Activated T-cell treated with anti-CD3 and anti-CD28 coated beads, Interleukin-2, amount 50 U/mL, for 4 hours (primary cell): ENCODE measurements at places on chromosomes 1 and 21. TPM values are rescaled to one million over a fixed set of nuclear protein-coding genes. Genes with fewer than 3 reads are reported as not detected.

The AMY1A gene
- total RNA-seq, result not detected

The AVPR1B gene
- total RNA-seq, result not detected

The PIK3R3 gene
- total RNA-seq, result 1.3 TPM

The DMBX1 gene
- not detected for total RNA-seq

The C1orf185 gene
- not detected for total RNA-seq

The FAM72C gene
- total RNA-seq, result 1.9 TPM

The C8B gene
- total RNA-seq, result not detected

The CFAP141 gene
- not detected for total RNA-seq

The CASQ1 gene
- not detected for total RNA-seq

The DNTTIP2 gene
- total RNA-seq, result 141 TPM

The OLIG2 gene
- total RNA-seq, result not detected

The CCDC181 gene
- total RNA-seq, result 0.16 TPM

The KRTAP13-4 gene
- total RNA-seq, result not detected

The NR5A2 gene
- total RNA-seq, result 0.08 TPM

The THEM5 gene
- total RNA-seq, result not detected

The CFHR2 gene
- total RNA-seq, result not detected

The CD34 gene
- 0.20 TPM for total RNA-seq

The FASLG gene
- total RNA-seq, result 47.4 TPM

The CLIC4 gene
- total RNA-seq, result 26.0 TPM

- no peak for DNase-seq
Measured at GRCh38 chr1:205028924-205029323, 14.1 kb upstream of the CNTN2 start.

GRCh38 chr1:62810420-62811274, 26.7 kb downstream of the ATG4C start:
- no peak for DNase-seq

DNA sequence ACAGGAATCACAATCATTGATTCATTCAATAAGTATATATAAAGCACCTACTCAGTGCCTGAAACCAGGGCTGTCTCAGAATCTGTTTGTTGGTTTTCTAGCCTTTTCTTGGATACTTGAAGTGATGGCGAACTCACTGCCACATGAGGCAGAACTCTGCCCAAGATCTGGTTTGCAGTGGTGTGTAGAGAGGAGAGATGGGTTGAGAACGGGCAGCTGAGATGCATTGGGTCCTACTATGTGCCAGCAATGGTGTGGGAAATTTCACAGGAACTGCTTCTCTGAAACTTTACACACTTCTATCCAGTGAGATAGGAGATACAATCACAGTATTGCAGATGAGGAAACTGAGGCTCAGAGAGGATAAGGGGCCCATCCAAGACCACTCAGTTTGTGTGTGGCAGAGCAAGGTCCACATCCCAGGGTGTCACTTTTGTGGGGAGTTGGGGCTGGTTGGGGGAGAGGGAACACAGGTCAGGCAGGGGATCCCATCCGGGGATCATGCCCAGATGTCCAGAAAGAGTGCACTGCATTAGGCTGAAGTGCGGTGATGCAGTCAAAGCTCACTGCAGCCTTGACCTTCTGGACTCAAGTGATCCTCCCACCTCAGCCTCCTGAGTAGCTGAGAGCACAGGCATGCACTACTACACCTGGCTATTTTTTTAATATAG, 83.7 kb upstream of the IFFO2 start:
- no peak for DNase-seq

- DNase-seq, result no peak
Measured at GRCh38 chr1:248670003-248670402, 14.7 kb upstream of the OR2T27 start.

- no peak for DNase-seq
Measured at GRCh38 chr1:87134061-87134460, 194.6 kb upstream of the LMO4 start.

GRCh38 chr1:190046231-190046630, 431.4 kb downstream of the BRINP3 start:
- no peak for DNase-seq

DNA sequence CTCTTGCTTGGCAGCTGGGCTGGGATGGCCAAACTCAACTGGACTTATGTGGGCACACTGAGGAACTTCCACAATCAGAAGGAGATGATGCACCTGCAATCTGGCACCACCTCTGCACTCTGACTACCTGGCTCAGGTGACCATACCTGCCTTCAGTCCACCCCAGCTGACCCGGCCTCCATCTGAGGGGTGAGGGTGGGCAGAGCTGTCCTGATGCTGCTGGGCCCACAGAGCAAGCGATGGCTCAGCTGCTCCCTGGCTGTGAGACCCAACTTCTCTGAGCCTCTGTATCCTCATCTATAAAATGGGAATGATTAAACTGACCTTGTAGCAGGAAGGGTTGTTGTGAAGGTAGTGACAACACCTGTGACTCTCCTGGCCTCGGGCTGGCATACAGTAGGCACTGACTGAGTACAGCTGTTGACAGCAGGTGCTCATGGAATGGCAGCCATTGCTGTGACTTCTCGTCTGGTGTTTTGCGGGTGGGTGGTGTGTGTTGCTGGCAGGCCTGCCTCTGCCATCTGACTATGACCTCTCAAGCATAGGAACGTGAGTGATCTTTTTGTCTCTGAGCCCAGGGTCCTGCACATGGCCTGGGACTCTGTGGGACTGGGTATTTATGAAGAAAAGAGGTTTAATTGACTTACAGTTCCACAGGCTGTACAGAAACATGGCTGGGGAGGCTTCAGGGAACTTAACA, 438.5 kb downstream of the PTPRU start:
- DNase-seq, result no peak

GRCh38 chr1:228988664-228989063, 253.4 kb downstream of the RHOU start:
- no peak for DNase-seq

- DNase-seq, result no peak
Measured at GRCh38 chr1:224411766-224412165, 22.8 kb downstream of the WDR26 start.

DNA sequence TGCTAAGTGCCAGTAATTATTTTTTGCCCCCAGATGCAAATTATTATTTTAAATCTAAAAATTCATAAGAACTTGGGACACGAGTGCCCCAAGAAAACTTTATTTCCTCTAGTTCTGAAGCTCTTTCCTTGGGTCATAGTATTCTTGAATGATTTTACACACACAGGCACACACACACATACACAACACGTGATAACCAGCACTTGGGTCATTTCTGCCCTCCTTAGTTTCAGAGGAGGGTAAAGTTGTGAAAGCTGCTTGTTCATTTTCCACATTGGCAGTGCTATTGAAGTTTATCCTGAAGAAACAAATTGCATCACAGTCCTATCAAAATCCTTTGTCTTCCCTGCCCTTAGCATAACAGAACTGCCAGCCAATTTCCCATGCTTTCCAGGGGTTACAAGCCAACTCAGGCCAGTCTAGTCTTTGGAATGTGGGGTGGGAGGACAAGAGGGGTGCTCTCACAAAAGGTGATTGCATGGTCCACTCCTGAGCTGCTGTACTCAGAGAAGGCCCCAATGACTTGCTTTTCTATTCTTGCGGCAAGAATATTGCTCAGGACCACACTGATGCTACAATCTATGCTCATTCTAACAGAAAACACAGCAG, 98.5 kb upstream of the POGK start:
- no peak for DNase-seq

GRCh38 chr1:185846672-185847444, 112.7 kb downstream of the HMCN1 start:
- DNase-seq, result no peak

DNA sequence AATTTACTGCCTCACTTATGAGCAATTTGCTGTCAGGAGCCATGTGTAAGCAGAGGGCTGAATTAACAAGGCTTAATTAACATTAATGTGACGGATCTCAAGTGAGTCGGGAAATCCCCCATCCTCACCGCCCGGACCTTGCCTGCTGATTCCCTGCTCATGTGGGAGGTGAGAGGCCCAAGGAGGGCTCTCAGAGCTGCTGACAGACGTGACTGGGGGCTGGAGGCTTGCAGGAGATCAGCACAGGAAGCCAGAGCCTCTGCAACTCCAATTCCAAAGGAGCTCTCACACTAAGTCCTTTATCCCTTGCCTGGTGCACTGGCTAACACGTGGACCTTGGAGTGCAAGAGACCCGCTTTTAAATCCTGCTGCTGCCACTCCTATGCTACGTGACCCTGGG, 19.4 kb downstream of the LRP8 start:
- no peak for DNase-seq

- no peak for DNase-seq
Measured at GRCh38 chr1:218717575-218717974, 372.4 kb downstream of the TGFB2 start.

- DNase-seq, result no peak
Measured at GRCh38 chr21:40099809-40100208, 232.6 kb downstream of the PCP4 start.

- DNase-seq, result no peak
Measured at GRCh38 chr1:236774926-236775325, 20.2 kb upstream of the MTR start.

DNA sequence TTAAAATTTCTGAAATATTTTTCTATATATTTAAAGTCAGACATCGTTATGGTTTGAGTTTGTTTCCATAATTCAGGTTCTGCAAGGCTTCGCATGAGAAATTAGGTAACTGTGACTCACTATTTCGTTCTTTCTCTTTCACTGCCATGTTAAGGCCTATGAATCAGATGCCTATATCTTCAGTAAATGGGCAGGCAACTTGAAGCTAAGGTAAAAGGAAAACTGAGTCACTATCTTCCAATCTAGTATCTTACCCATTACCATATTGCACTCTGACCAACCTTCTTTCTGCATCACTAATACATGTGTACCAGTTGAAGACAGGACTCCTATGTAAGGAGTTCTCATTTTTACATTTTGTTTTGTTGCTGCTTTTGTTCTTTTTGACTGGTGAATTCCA, 37.8 kb downstream of the PYHIN1 start:
- DNase-seq, result no peak

DNA sequence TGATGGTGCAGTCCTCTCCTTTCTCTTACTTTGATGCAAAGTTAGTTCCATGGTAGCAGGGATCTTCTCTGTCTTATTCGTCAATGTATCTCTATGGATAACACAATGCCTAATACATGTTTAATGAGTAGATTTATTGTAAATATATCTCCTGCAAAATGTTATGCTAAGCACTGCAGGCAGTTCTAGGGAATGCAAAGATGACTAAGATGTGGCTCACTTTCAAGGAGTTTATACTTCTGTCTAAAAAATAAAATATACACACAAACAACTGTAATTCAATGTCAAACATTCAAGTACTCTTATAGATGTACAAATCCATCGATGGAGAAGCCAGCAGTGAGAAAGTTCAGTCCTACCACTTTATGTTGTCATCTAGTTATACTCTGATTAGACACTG, 194.3 kb downstream of the KCTD3 start:
- DNase-seq, result no peak

DNA sequence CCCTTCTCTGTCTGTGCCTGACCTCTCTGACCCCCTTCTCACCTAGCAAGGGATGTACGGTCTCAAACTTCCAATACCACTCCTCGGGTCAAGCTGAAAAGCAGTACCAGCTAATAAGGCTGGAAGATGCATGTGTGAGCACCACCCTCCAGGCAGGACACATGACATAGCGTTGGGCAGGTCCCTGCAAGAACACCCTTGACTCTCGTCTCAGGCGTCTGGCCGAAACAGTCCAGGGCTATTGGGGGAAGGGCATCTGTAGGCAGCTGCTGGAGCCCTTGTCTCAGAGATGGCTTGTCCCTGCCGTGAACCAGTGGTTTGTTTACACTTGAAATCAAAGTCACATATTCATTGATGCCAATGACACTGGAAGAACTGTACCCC, 56.5 kb downstream of the CD46 start:
- no peak for DNase-seq

GRCh38 chr1:39648496-39648895, 9.1 kb upstream of the HEYL start:
- DNase-seq, result no peak

GRCh38 chr1:59169703-59170102, 127.2 kb upstream of the FGGY start:
- DNase-seq, result no peak

- DNase-seq, result no peak
Measured at GRCh38 chr1:16023050-16023653, 1.3 kb downstream of the CLCNKA start.

DNA sequence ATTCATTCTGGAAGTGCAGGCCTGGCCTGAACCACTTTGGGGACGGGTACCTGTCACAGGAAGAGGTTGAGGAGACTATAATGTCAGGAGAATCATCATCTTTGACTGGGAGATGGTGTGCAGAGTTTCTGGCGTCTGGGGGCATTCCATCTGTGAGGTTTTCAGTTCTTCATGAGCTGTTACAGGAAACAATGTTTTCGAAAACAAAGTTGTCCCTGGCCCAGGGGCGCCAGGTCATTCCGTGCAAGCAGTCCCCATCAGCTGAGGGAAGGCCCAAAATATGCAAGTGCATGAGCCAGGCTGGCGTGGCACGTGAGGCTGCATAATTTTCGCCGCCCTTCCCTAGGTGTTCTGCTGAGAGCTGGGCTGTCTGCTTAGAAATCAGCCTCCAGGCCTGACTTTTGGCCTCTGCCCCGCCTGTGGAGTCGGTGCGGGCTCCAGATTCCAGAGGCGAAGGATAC, 68.4 kb upstream of the ATP5PO start:
- DNase-seq, result no peak
